HAP-1 (cell line): ENCODE measurements at places on chromosomes 5 and 9.
A peak's percentile ranks its signal among the peaks of the same experiment; 100 is the strongest.

- DNase-seq, result no peak
These were observed 223.8 kb downstream of the CEMIP2 start for GRCh38 chr9:71544464-71544863.

DNA sequence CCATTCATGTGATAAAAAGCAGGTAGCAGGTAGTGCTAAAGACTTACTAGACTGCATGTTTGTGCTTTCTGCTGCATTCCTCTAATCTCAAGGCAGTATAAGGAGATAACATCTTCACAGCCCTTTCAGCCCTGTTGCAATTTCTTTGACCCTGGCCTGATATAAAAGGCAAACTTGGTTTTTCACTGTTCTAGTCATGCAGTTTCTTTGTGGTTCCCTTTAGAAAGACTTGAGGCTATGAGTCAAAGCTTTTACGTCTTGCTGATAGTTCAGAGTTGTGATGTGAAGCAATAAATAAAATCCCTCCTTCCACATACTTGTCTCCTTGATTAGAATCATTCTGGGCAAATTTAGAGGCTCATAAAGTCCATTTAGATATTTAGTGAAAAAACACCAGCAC lies 88.6 kb upstream of the CDKN2B start:
- no peak for DNase-seq

- no peak for DNase-seq
These were observed at the start of gene SHROOM1 for GRCh38 chr5:132830436-132831094. SHROOM1 (minus strand) TSS chr5:132830647; CDS start chr5:132826140, 4,507 bp downstream.

DNA sequence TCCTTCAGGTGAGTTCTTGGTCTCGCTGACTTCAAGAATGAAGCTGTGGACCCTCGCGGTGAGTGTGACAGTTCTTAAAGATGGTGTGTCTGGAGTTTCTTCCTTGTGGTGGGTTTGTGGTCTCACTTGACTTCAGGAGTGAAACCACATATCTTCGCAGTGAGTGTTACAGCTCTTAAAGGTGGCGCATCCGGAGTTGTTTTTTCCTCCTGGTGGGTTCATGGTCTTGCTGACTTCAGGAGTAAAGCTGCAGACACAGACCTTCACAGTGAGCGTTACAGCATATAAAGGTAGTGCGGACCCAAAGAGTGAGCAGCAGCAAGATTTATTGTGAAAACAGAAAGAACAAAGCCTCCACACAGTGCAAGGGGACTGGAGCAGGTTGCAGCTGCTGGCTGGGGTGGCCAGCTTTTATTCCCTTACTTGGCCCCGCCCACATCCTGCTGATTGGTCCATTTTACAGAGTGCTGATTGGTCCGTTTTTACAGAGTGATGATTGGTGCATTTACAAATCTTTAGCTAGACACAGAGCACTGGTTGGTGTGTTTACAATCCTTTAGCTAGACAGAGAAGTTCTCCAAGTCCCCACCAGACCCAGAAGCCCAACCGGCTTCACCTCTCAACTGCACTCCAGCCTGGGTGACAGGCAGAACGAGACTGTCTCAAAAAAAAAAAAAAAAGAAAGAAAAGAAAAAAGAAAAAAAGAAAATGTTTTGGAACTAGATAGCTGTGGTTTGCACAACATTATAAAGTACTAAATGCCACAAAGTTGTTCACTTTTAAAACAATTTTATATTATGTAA lies 9.1 kb upstream of the ERMP1 start:
- DNase-seq, result no peak

- peak; percentile 68 for DNase-seq
These were observed 84.9 kb downstream of the TRPM3 start for GRCh38 chr9:71036501-71036900.

DNA sequence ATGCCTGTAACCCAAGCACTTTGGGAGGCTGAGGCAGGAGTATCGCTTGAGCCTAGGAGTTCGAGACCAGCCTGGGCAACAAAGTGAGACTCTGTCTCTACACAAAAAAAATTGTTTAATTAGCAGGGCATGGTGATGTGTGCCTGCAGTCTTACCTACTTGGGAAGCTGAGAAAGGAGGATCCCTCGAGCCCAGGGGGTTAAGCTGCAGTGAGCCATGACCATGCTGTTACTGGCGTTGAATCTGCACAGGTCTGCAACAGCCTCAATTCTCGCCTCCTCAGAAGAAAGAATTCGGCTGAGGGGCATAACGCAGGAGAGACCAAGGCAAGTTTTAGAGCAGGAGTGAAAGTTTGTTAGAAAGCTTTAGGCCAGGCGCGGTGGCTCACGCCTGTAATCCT lies 18.0 kb downstream of the CCT5 start:
- no peak for DNase-seq

DNA sequence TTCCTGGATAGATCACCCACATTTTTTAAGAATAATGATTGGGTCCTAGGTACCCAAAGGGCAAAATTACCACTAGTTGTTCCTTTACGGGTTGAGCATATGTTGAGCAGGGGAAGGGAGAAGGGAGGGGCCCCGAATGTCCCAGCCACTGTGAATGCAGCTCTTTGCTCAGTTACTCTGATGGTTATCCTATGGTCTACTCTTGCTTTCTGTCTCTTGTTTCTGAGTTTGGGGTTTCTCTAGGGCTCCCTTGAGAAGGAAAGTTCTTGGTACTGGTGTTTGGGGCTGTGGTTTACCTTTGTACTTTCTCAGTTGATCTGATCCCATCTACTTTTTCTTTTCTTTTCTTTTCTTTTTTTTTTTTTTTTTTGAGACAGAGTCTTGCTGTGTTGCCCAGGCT lies 55.6 kb downstream of the ALG2 start:
- no peak for DNase-seq

DNA sequence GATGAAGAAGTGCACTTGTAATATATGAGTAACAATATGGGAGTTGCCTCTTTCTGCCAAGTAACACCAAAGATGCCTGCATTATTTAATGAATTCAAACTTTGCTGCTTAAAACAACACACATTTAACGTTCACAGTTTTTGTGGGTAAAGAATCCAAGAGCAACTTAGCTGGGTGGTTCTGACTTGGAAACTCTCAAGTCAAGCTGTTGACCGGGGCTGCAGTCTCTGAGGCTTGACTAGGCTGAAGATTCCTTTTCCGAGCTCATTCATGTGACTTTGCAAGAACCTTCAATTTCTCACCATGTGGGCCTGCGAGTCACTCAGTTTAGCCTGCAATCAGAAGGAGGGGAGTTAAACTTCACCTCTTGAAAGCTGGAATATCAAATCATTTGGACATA lies 53.0 kb upstream of the TRPC7 start:
- no peak for DNase-seq

GRCh38 chr9:128091571-128091970 lies 23.5 kb downstream of the SLC25A25 start:
- DNase-seq, result no peak

DNA sequence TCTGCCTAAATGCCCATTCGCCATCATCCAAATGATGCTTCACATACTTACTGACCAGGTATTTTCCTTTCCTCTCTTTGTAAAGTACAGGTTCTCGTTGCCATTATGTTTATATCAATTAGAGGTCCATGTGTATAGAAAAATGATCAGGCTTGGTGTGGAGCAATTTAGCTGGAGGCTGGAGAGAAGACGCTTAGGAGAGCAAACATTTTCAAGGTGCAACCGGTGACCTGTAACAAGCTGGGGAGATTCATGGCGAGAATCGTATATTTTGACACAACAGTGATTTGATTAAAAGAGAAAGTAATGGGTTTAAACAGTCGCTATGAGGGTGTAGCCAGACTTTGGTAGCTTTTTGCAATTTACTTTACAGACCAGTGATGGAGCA lies 170.9 kb upstream of the TBCA start:
- no peak for DNase-seq
